ENCODE measurements at places on chromosomes 11 and 22.

GRCh38 chr11:8320076-8320475 lies 56.4 kb upstream of the LMO1 start:
- no peak for DNase-seq

DNA sequence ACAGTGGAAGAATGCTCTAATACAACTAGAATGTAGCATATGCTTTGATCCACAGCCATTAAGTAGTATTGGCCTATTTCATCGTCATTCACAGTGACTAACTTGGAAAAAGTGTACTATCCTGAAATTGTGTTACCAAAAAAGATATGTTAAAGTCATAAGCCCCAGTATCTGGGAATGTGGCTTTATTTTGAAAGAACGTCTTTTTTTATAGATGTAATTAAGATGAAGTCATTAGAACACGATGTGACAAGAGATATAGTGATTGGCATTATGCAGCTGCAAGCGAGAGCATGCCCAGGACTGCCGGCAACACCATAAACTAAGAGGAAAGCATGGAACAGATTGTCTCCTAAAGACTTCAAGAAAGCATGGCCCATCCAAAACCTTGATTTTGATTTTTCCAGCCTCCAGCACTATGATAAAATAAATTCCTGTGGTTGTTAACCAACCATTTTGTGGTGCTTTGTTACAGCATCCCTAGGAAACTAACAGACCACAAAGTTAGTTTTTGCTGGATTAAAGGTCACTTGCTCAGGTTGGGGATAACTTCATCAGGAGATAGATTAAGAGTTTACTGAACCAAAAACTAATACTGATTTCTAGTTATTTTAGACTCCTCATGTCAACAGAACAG lies 870.6 kb upstream of the LRRC4C start:
- no peak for DNase-seq

DNA sequence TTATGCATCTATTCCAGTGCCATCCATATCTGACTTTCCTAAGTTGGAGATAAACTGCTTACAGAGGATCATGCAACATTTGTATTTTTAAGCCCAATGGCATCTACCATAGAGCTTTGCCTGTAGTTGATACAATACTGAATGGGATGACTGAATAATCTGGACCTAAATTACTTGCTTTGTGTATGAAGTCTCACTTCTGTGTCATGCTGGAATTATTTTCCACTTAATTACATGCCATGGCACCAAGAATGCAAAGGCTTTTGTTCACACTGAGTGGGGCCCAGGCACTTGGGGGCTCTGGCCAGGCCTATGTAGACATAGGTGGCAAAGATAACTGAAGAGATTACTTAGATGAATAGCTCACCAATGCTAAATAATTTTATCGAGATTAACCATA lies 51.6 kb downstream of the OPCML start:
- DNase-seq, result no peak

DNA sequence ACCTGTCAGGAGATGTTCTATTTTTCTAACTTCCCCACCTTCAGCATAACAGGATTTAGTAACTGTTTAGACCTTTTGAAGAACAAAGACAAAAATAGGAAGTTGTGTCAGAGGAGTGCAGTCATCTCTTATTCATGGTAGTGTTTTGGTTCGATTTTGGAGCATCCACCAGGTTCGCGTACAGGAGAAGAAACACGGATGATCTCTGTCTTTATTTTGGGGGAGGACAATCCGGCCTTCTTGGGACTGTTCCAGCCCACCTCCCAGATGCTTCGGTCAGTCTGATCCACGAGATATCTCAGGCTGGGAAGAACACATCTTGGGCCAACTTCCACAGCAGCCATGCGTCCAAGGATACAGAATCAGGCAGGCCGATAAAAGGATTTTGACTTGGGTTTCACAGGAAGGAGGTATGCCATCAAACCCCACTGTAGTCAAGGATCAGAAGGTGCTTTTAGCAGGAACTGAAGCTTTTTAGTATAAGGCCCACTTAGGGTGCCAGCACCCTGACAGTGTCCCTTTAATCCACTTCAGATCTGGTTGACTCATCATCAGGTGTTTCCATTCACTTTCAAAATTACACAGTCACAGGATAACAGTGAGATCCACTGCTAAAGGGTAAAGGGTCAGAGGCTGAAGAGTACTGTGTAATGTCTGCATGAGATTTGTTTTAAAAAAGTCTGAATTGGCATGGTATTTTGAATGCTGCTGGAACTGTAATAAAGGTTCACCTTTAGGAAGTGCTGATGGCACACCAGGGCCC lies 16.5 kb downstream of the PATZ1 start:
- DNase-seq, result no peak

GRCh38 chr22:47343611-47344010 lies 581.2 kb downstream of the TBC1D22A start:
- DNase-seq, result no peak

DNA sequence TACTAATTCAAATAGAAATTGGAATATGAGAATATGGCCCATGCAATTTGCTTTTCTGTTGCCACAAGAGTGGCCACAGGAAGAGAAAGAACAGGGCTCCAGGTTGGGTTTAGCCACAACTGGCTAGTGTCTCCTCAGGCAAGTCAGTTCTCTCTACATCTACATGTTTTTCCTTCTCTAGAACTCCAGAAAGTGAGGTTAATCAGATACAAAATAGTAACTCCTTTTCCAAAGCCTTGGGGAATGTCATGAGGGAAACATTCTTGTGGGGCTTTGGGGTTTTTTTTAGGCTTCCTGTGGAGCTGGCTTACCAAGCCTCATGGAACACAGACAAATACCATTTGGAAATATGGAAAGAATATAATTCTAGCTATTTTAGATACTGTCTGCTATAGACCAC lies 161.6 kb downstream of the NAV2 start:
- no peak for DNase-seq

- no peak for DNase-seq
These were observed 200.0 kb downstream of the AASDHPPT start for GRCh38 chr11:106277484-106277883.

DNA sequence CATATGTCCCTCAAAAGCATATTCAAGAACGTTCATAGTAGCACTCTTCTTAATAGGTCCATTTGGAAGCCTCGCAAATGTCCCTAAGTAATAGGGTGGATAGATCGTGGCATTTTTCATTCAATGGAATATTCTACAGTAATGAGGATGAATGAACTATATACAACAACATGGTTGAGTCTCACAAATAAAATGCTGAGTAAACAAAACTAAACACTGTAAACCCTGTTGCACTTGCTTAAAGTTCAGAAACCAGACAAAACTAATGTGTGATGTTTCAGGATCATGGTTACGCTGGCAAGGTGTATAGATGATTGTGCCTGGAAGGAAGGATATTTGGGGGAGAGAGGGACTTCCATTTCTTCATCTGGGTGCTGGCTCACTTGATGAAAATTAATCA lies 90.4 kb upstream of the RASSF10 start:
- DNase-seq, result no peak

DNA sequence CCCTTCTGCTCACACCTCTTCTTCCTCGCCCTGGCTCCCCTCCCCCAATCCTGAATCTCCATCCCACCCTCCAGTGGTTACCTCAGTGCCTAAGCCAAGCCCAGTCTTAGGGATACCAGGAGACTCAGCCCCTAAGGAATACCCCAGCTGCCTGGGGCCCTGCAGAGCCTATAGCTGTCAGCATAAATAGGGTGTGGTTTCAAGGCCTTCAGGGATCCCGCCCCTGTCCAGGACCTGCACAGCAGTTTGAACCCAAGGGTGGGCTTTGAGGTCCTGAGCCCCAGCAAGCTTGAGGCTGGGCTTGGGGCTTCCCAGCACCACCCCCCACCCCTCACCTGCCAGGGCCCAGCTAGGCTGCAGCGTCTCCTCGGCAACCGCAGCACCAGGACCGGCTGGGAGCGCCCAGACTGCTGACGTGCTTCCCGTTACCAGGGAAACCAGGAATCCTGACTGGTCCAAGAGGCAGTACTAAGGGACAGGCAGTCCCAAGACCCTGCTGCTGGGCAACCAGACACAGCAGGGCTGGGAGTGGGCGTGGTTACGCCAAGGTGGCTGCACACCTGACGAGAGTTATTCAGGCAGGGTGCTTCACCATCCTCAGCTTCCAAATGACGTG lies 13.7 kb downstream of the APBB1 start:
- DNase-seq, result no peak

- DNase-seq, result no peak
These were observed 95.5 kb downstream of the SIK3 start for GRCh38 chr11:117002639-117003299.

DNA sequence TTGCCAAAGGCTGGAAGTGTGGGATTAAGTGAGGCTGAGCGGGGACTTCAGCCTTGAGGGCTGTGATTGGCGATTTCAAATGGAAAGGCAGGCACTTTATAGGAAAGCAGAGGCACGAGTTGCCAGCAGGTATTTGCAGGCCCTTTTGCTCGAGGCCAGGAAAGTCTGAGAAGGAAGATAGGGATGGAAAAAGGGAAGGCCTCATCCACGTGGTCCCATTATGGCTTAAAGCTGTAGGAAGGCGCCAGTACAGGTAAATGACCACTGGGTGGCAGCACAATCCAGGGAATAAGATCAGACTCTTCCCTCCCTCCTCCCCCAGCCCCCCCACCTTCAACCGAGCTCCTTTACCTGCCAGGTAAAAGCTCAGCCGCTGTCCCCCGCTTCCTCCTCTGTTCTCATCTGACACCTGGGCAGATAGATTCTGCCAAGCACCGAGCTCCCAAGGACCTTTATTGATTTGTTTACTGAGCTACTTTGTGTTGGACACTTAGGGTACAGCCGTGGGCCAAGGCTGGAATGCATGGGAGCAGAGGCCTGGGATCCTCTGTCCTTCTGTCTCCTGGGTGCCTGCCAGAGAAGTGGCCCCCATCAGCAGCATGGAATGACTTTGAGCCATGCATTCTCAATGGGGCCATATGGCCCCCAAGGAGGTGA lies 7.5 kb downstream of the P2RX3 start:
- DNase-seq, result no peak

- DNase-seq, result no peak
These were observed 38.8 kb upstream of the HORMAD2 start for GRCh38 chr22:30041475-30041874.

DNA sequence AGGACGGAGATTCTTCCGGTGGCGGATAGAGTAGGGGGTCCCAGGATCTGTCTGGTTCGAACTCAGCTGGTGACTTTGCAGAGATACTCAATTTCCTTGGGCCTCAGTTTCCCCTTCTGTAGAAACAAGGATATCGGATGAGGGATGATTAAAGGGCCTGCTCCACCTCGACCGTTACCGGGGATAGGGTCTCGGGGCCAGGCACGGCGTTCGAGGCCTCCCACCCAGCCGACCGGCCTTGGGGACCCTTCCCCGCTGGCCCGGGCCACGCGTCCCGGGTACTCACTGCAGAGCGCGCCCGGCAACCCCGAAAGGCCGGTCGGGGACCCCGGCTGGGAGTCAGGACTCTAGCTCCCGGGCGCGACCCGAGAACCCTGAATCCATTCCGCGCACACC lies 321 bp downstream of the RHBDD3 start:
- DNase-seq, result no peak

- no peak for DNase-seq
These were observed 3.6 kb downstream of the THOC5 start for GRCh38 chr22:29550005-29550404.

GRCh38 chr11:68821670-68822069 lies 20.0 kb downstream of the CPT1A start:
- no peak for DNase-seq

GRCh38 chr22:35866651-35867050 lies 149.0 kb downstream of the APOL5 start:
- no peak for DNase-seq
